ENCODE measurements at places on chromosomes 7 and 10.

DNA sequence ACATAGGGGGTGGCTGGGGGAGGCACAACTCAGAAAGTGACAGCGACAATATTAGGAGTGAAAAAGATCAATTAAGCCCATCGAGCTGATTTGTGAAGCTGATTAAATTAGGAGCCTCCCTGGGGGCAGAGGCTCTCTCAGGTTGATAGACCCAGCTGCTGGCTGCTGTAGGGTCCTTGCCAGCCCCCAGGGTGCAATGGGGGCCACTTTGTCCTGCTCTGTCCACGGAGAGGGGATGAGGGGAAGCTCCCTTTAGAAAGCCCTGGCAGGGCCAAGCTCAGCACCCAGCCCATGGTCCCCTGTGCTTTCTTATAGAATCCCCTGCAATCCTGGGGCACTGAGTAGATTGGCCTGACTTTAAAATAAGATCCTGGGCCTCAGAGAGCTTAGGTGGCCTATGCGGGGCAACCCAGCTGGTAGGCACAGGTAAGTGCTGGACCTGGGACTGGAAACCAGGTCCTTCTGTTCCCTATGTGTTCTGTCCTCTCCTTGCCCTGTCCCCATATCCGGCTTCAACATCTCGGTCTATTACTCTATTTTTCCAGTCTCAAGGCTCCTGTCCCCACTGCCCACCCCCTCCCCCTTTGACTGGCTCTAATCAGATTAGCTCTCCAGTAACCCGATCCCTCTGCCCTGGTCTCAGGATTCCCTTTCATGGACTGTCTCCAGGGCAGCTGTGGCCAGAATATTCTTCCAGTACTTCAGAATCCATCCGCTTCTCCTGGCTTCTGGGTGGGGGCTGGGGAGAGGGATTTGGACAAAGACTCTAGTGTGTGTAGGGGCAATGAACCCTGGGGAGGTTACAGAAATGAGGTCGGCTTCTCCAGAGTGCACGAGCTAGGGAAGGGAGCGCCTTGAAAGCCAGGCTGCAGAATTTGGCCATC, 259.6 kb downstream of the RPS24 start:
- DNase-seq = no peak

- no peak for DNase-seq
These were observed 40.3 kb upstream of the EGFR start for GRCh38 chr7:54978364-54979116.

GRCh38 chr10:30155401-30155800, 96.0 kb upstream of the JCAD start:
- no peak for DNase-seq

GRCh38 chr10:70690589-70690988, 18.3 kb downstream of the ADAMTS14 start:
- no peak for DNase-seq

DNA sequence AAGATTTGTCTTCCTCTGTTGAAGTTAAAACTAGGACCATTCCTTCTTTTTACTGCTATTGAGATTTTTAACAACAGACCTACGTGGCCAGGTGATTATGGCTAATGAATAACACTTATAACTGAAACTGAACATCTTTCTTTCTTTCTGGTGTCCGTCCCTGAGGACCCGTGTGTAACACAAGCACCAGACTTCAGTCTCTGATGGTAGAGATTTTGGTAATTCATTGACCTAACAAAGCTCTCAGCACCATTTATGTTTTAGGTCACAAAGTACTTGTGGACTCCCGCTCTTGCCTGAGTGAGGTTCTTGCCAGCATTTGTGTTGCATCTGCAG, 40.4 kb upstream of the TMEM229A start:
- DNase-seq = no peak

GRCh38 chr10:14560274-14560673, 214.4 kb downstream of the FAM107B start:
- DNase-seq = peak; percentile 74

DNA sequence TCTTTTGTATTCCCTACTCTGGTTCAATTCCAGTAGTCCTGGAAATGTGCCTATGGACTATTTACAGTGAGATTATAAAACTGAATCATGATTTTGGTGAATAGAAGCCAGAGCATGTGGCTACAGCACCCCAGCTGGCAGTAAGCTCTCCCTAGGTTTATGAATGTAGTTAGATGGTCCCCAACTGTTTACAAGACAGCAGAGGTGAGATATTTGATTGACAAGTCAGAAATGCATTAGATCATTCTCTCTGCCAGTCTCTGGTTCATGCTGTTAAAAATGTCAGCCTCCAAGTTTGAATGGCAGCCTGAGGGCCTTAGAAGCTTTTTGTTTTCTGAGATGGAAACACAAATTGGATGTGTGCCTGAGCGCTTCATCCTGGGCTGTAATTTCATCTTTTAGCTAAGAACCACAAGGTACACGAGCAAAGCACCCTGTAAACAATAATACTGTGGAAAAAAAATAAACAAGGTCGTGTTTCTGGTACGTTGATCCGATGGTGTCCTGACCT, 85.0 kb downstream of the BTRC start:
- no peak for DNase-seq

DNA sequence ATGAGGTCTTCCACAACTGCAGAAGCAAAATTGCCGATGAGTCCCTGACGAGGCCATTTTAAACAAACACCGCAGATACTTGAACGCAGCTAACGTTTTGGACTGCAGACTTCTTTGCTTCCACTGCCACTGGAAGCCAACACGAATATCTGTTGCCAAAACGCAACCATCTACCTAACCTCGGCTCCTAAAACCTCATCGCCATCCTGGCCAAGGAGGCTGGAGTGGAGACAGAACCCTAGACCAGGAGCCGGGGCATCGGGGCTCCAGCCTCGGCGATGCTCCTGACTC, 493 bp downstream of the WDR91 start:
- DNase-seq = peak; percentile 4

DNA sequence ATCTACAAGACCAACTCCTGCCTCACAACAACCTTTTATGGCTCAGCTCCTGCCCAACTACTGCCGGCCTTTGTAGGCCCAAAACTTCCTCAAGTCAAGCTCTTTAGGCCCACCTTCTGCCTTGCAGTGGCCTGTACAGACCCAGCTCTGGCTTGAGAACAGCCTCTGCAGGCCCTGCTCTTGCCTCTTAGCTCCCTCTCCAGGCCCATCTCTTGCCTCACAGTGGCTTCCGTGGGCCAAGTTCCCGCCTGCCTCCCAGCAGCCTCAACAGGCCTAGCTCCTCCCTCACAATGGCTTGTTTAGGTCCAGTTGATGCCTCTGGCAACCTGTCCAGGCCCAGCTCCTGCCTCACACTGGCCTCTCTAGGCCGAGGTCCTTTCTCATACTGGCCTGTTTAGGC, 32.4 kb upstream of the VKORC1L1 start:
- no peak for DNase-seq

- no peak for DNase-seq
These were observed 1.8 kb downstream of the SNCG start for GRCh38 chr10:86960003-86960862.

DNA sequence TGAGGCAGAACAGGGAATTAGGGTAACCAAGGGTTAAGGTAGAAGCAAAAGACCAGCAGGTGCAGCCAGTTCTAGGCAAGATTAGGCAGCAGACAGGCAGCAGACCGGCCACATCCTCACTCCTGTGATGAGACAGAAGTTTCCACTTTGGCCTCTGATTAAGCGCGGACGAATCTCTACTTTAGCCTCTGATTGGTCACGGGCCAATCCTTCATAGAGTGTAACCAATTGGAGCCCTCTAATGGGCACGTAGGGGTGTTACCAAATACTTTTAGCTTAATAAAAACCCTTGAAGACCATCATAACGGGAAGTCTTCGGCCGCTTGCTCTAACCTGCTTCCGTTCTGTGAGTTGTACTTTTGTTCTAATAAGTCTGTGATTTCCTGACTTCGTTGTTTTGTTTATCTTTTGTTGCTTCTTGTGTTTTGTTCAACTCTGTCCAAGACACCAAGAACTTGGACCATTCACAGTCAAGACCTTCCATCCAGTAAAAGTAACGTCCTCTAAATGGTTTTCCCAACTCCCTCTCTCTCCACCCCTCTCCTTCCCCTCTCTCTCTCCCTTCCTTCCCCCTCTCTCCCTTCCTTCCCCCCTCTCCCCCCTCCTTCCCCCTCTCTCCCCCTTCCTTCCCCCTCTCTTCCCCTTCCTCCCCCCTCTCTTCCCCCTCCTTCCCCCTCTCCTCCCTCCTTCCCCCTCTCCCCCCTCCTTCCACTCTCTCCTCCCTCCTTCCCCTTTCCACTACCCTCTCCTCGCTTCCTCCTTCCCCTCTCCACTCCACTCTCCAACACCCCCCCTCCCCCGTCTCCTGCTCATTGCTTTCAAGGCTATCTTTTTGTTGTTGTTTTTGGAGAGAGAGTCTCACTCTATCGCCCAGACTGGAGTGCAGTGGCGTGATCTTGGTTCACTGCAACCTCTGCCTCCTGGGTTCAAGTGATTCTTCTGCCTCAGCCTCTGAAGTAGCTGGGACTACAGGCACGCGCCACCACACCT, 13.2 kb upstream of the MALSU1 start:
- no peak for DNase-seq

- DNase-seq = no peak
These were observed 490.9 kb downstream of the ZWINT start for GRCh38 chr10:55870186-55870585.

DNA sequence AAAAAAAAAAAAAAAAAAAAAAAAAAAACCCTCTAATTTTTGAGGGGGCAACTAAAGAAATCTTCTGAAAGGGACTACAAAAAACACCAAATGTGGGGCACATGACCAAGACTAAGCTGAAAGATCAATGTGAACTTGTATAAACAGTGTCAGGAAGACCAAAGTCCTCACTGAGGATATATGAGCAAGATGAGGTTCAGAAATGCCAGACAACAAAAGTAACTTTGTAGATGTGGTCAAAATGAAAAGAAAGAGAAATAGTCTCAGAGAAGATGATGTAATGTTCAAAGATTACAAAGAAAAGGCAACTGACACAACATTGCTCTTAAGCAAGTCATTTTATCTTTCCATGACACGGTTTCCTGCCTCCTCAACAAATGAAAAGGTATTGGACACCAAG, 48.7 kb upstream of the PTPRZ1 start:
- no peak for DNase-seq

DNA sequence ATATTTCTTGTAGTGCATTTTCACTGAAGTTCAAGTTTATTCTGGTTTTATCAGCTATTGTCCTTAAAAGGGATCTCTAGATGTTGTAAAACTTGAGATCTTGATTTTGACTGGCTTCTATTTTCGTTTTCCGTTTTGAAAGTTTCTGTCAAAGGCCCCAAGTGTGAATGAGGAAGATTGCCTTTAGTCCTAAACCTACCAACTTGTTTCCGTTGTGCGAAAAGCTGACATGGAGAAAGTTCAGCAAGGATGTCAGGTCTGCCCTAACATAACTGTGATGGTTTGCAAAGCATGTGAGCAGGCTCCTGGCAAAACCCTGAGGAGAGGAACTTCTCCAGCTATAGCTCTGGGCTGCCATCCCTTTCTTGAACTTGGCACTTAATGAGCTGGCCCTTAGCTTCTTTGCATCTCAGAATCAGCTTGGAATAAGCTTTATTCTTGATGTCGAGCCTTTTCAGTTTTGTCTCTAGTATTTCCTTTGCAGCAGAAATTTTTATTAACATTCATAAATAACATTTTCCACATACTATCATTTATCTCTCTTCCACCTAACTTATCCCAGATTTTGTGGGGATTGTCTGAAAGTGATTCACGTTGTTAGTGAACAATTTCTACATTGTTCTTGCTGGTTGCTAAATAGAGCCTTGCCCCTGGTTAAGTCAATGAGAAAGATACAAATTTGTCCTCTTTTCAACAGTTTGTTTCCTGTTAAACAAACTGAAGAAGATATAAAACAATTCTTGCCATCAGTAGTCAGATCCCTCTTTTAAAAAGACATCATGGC, 559.4 kb downstream of the SUGCT start:
- no peak for DNase-seq

DNA sequence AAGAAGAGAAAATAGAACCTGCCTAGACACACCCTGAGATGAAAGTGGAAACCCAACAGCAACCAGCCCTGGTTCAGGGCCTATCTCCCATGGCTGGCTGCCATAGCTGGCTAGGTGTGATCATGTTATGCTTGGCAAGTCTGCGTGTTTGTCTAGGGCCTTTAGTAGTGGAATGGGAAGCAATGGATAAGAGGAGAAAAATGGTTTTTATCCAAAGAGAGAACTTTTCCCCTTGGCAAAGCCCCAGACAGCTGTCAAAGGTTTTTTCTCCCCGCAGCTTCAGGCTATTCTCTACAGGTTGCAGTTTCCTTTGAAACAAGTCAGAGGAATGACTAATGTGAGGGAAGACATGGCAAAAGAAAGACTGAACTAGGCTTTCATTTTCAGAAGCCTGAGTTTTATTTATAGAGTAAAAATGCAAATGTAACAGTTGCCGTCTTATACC, 161.5 kb downstream of the SEMA3D start:
- no peak for DNase-seq

DNA sequence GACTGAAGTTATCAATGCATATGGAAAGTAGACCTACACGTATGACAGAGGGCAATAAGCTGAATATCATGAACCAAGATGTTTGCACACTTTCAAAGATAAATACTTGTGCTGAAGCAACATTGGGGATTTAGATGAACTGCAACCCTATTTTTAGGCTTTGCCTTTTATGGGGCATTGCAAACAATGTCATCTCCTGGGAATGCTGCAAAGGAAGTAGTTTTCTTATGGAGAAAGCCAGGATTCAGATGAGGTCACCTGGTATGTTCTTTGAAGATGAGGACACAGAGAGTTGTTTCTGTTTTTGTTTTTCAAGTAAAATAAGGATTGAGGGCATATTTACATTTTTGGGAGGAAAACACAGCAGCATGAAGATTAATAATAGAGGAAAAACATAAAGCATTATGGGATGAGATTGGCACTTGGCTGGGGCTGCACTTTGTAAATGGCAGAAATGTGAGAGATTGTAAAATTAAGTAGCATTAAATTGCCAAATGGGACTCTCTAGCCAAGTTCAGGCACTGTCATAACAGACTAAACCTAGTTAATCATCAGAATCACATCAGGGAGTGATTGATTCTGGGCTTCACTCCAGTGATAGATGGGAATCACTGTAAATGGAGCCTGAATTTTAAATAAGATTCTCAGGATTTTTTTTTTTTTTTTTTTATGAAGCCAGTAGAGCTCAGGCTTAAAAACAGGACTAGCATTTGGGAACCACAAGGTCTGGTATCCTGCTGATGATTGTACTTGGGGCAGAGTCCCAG, 63.1 kb downstream of the MALRD1 start:
- DNase-seq = no peak

DNA sequence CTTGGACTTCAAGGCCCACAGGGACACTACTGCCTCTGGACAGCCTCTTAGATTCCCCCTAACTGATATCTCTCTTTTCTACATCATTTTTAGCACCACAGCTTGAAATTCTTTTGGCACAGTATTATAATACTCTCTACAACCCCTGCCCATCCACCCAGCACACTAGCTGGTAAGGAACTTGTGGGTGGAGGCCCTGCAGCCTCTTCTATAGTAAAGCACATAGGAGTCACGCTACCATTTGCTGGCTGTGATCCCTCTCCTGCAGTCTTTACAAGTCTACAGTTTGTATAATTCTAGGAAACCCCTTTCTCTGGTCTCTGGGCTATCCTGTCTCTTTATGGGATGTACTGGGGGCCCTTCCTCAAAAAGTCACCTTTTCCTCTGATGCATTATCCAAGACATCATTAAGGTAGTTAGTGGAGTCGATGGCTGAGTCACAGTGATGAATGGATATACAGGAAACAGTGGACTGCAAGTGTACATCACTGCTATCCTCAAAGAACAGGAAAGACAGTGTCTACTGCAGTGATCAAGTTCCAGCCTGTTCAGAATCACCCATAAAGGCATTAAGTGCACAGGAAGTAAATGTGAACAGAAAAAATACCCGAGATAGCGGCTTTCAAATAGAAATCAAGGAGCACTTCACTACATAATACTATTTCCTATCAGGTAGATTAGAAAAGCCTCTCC, 54.4 kb downstream of the STK17A start:
- no peak for DNase-seq

GRCh38 chr7:142443216-142444010, 185.6 kb upstream of the PRSS58 start:
- DNase-seq = no peak

Data from activated CD4-positive, alpha-beta T cell treated with anti-CD3 and anti-CD28 coated beads, Interleukin-2, amount 50 U/mL, for 4 hours (primary cell).